ENCODE measurements at places on chromosomes 6 and 20. TPM values are rescaled to one million over a fixed set of nuclear protein-coding genes. Genes with fewer than 3 reads are reported as not detected.

The IRF4 gene
- 1.1 TPM for total RNA-seq

The SLC2A10 gene
- total RNA-seq = 5.6 TPM

The FAM209B gene
- total RNA-seq = not detected

The TBXT gene
- not detected for total RNA-seq

The PROKR2 gene
- total RNA-seq = not detected

DNA sequence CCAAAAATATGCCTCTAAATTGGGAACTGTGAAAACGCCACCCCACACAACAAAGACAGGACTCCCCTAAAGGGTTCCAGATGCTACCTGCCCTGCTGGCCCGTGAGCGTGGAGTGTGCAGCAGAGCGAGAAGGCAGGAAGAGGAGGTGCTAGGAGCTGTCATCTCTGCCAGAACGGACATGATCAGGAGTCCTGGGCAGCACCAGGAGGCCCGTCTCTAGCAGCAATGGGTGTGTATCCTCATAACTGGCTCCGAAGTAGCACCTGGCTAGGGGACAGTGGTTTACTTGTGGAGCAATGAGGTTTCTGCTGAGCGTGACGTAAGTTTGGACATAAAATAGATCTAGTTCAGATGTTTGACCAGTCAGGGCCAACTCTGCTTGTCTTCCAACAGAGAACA is 226.0 kb downstream of the CDH4 start:
- DNase-seq = no peak

DNA sequence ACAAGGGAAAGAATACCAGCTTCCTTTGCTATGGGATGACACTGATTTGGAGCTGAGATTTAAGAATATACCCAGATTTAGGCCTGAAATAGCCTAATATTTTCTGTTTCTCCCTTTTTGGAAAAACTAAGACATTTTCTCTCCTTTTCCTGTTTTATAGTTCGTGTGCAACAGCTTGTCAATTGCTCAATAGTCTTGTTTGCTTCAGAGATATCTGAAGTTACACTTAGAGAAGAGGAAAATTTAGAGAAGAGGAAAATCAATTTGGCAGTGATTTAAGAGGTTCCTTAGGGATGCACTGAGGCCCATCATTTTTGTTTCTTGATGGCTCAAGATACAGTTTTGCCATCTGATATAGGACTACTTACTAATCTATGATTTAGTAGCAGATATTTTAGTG is 398.6 kb downstream of the RFPL4B start:
- DNase-seq = no peak

- no peak for DNase-seq
Observed at GRCh38 chr6:42368181-42368580, 83.5 kb downstream of the TRERF1 start.

GRCh38 chr6:35360349-35361138 is 18.2 kb downstream of the PPARD start:
- no peak for DNase-seq

GRCh38 chr6:146803601-146804000 is 204.8 kb downstream of the ADGB start:
- DNase-seq = no peak

DNA sequence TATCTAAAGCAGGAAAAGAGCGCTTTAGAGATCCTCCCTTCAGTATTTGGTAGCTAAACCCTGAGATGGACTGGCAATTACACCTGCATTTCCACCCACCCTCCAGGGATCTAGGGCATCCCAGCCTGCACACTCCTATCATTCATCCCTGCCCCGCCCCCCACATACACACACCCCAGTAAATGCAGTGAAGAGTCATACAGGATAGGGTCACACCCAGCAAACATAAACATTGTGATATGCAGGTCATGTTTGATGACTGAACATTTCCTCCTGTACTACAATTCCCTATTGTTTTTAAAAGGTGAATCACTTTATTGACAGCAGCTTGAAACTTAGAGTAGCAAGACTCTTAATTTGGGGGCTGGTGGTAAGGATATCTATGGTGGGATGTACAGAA is 112.9 kb downstream of the FOXO3 start:
- no peak for DNase-seq

DNA sequence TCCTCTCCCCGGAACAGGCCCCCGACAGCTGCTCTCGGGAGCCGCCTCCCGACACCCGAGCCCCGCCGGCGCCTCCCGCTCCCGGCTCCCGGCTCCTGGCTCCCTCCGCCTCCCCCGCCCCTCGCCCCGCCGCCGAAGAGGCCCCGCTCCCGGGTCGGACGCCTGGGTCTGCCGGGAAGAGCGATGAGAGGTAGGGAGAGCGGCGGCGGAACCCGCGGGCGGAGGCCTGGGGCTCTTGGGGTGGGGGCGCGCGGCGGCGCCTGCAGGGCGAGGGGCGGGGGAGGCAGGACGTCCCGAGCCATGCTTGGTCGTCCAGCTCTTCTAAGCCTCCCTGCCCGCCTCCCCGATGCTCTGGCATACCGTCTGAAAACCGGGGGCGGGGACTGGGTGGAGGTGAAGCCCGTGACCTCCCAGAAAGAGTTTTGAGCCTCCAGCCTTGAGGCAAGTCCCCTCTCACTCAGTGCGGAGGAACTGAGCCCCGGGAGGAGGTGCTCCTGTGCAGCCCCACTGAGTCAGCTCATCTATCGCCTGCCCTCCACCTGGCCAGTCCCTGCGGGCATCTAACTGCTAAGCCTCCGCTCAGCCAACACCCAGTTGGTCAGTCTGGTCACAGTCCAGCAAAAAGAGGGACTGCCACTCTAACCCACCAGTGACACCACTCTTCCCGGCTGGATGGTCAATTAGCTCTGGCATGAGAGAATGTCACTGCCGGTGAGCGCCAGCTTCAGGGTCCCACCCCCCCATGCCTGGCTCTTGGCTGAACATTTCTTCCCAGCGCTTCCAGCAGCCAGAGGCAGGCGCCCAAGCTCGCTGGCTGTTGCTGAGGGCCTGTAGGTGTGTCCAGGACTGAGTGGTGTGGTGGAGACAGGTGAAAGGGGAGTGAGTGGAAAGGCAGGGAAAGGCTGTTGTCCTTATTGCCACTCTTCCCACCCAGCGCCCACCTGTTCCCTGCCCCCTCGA is 482 bp downstream of the DDR1 start:
- no peak for DNase-seq

- DNase-seq = no peak
Observed at GRCh38 chr6:43981363-43981990, 145.8 kb downstream of the MRPL14 start.

DNA sequence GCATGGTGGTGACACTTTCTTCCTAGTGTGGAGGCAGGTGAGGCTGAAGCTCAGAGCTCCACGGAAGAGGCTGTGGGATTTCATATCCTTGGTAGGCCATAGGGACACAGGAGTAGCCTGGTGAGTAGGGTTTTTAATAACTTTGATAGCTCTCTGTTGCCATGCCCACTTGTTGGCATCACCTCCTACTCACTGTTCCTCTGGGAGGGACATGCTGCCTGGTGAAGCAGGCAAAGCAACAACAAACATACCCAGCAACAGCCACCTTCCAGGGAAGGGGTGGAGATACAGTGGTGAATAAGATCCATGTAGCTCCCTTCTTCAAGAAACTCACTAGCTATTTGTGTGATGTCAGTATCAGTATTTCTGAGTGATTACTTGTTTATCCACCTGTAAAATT is 285.4 kb downstream of the CLIC5 start:
- no peak for DNase-seq

Data from right atrium auricular region (tissue), 2 donors.